Neural progenitor cell (in vitro differentiated cells): ENCODE measurements at places on chromosomes 11 and 22.

DNA sequence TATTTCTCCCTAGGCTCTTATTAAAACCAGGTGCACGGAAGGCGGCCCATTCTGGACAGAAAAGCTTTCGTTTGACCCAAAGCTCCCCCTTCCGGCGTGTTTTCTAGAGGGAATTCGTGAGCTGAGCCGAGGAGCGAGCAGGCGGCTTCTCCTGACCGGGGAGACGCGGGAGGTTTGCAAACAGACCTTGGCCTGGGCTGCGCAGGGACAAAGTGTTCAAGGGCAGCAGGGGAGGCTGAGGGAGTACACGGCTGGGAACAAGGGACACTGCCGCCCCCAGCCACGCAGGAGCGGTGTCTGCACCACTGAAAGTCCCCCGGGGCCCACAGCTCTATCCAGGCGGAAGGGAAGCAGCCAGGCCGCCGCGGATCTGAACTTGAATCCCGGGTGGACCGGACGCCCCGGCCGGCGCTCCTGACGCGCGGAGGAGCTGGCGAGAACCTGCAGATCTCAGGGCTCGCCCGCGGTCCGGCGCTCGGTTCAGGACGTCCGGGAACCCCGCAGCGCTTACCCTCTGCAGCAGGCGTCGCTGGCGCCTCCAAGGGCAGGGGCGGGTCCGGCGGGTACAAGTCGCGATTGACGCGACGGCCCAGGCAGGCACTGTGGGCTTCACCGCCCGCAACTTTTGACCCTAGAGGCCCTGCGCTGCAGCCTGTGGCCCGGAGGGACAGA is 101.9 kb downstream of the WT1 start:
- DNase-seq, result peak; percentile 72

- no peak for DNase-seq
Measured at GRCh38 chr11:15227011-15227410, 112.3 kb downstream of the INSC start.

DNA sequence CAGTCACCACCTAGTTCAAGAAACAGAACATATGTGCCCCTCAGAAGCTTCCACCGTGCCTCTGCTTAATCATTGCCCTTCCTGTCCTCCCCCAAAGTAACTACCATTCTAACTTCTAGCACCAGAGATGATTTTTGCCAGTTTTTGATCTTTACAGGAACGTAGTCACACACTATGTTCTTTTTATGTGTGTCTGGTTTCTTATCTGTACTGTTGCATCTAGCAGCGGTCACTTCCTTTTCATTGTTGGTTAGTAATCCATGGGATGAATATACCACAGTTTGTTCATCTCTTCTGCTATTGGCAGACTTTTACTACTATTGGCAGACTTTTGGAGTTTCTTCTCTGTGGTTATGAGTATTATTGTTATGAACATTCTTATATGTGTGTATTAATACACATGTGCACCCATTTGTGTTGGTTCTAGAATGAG is 34.6 kb downstream of the SPECC1L start:
- DNase-seq, result no peak

- DNase-seq, result no peak
Measured at GRCh38 chr22:48894064-48894671, 933.5 kb downstream of the BRD1 start.

- DNase-seq, result no peak
Measured at GRCh38 chr11:82794490-82794889, 60.8 kb upstream of the FAM181B start.

DNA sequence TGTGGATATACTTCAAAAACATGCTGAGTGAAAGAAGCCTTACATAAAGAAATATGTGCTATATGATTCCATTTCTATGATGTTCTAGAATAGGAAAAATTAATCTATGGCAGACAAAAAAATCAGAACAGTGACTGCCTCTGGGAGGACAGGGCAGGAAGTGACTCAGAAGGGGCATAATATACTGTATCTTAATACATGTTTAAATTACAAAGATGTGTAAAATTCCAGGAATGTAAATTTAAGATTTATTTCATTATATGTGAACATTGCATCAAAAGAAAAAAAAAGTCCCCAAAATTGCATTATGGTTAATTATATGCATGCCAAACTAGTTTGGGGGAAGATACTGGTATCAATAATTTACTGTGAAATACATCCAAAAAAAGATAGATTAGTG is 32.2 kb downstream of the SBF2 start:
- DNase-seq, result no peak

DNA sequence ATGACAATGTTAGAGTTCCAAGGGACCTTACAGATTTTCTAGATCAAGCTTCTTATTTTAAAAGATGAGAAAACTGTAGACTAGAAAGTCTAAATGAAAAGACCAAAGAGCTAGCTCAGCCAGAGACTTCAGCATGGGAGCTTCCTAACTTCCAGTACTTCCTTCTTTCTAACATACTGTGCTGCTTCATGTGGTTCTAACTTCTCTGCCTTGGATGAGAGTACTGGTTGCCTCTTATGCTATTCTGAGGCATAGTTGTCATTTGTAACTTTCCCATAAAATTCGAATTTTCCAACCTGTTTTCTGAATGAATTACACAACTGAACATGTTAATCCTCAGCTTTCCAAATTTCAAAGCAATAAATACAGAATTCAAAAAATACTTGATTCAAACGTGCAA is 1.8 kb downstream of the MTMR2 start:
- no peak for DNase-seq

GRCh38 chr11:7571640-7572000 is 57.8 kb downstream of the PPFIBP2 start:
- DNase-seq, result peak; percentile 77

DNA sequence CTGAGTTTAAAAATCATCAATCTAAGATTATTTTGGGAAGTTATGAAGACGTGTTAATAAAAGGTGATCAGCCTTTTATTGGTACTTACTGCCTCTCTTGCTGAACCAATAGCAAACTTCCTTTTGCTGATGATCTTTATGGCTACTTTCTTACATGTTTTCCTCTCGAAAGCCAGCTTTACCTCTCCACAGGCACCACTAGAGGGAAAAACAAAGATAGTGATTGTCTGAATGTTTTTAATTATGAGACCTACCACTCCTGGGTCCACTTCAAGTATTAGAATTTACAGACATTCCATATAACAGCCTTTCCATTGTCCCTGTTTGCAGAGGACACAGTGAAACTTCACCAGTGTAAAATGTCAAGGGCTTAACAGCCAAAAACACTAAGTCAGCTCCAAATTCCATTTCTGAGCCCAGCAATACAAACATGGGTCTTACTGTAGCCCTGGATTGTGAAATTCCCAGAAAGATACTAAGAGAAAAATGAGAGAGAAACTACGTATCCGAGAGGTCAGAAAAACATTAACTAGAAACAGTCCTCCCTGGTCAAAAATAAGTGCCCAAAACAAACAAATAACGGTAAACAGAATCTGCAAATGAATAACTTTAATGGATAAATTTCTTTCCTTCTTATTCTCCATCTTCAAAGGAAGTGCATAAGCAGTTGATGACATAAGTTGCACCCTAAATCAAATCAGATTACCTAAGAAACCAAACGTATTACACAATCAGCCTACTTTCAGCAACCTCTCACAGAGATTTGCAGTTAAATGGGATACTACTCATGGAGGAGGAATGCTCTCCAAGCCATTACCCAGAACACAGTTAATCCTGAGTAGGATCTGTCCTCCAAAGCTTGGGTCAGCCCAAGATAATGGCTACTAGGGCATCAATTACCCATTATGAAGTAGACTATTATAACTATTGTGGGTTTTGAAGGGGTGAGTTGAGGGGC is 29.5 kb downstream of the CHEK2 start:
- DNase-seq, result no peak

- DNase-seq, result no peak
Measured at GRCh38 chr11:1219446-1219833, 3.4 kb upstream of the MUC5B start.

GRCh38 chr22:23223569-23224317 is 43.4 kb downstream of the BCR start:
- no peak for DNase-seq

GRCh38 chr11:27718346-27718862 is 18.1 kb upstream of the BDNF start:
- peak; percentile 91 for DNase-seq

DNA sequence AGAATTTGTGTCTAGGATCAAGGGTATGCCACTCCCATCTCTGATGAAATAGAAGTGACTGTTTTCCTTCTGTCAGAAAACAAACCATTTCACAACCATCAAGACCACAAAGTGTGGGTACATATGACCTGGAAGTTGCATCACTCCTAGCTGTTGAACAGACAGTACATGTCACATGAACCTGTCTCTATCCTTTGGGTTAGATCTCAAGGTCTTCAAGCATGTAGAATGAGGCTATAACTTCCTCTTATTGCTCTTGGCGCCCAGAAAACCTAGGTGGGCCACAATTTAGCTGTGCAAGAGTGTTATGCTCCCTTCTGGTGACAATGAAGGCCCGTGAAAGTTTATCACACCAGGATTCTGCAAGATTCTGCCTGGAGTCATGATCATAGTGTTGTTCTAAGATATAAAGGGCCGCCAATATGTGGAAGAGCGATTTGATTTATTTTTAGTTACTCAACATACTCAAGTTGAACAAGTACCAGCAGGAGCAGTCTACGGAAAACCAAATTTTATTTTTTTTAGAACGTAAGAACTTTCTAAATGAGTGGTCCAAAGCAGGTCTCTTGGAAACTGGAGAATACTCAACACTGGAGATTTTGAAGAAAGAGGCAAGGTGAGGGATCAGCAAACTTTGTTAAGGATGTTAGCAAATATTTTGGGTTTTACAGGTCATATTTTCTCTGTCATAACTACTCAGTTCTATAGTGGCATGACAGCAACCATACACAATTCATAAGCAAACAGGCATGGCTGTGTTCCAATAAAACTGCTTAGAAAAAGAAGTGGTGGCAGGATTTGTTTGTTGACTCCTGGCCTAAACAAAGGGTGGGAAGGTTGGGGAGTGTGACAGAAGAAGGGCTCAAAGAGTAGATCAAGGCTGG is 101.8 kb downstream of the USP35 start:
- DNase-seq, result no peak

DNA sequence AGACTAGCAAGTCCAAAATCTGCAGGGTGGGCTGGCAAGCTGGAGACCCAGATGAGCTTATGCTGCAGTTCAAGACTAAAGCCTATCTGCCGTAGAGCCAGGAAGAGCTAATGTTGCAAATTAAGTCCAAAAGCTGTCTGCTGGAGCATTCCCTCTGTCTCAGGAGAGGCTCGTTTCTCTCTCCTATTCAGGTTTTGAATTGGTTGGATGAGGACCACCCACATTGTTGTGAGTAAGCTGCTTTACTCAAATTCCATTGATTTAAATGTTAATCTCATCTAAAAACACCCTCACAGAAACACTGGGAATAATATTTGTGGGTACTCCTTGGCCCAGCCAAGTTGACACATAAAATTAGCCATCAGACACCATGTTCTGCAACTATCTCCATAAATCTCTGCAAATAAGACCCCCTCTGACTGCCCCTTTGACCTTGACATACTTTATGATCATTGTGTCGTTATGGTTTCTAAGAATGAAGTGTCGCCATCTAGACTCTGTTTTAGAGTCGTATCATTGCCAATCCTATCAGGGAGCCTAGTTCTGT is 16.8 kb upstream of the CUL5 start:
- DNase-seq, result peak; percentile 70

- no peak for DNase-seq
Measured at GRCh38 chr11:129374993-129375750, 476 bp upstream of the BARX2 start.

DNA sequence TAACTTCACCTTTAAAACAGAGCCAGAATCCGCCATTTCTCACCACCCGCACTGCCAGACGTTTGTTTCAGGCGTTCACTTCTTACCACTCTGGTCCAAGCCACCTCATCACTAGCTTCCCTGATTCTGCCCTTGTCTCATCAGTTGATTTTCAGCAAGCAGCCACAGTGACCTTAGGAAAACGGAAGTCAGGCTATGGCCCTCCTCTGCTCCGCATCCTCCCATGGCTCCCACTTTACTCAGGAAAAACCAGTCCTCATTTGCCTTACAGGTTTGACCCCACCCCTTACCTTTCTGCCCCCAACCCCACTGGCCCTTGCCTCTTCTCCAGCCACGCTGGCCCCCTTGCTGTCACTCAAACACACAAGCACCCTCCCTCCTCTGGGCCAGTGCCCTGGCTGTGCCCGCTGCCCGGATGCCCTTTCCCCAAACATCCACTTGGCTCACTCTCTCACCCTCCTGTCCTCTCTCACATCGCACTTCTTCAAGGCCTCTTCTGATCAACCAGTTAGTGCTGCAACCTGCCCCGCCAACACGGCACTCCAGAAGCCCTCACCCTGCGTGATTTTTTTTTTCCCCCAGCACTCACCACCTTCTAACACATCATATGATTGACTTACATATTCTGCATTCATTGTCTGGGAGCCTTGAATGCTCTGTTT is 18.9 kb downstream of the TPST2 start:
- DNase-seq, result no peak

DNA sequence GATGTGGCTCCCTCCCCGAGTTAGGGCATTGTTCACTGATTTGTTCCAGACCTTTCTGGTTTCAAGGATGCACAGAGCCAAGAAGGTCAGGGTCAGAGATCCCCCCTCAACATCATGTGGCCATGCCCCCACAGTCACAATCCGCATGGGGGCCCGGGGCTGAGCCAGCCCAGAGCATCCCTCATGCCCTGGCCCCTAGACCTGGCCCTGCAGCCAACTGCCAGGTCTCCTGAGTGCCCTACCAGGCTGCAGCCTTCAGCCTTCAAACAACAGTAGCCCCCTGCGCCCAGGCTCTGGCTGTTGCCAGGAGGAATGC is 142.4 kb downstream of the CRYBB2 start:
- DNase-seq, result no peak

DNA sequence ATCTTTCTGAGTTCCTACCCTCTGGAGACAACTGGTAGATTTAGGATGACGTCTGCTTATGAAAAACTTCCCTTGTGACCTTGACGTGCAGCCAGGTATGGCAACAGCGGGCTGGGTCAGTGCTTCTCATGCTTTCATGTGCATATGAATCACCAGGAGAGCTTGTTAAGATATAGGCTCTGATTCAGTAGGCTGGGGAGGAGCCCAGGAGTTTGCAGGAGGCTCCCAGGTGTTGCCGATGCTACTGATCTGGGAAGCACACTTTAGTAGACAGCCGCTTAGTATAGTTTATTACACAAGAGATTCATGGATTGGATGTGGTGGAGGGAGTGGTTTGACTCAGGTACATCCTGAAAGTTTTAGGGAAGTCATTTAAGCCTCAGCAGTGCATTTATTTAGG is 23.8 kb downstream of the DIXDC1 start:
- no peak for DNase-seq

GRCh38 chr11:5317292-5317691 is 6.8 kb downstream of the OR51B2 start:
- no peak for DNase-seq

DNA sequence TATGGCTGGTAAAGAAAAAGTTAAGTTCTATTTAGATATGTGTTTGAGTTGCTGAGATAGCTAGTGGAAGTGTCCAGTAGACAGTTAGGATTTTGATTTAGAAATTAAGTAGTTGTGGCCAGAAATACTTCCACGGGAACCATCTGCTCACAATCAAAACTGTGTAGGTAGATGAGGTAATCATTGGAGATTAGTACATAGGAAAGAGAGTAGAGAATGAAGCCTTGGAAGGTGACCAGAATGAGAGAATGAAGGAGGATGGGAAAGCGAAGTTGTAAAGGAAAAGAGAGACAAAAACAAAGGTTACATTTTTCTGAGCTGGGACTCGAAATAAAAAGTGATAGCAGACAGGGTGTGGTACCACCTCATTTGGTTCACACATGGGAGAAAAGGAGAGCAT is 296.9 kb upstream of the SORL1-AS1 start:
- no peak for DNase-seq
